ENCODE measurements at places on chromosomes 3 and 15.
A peak's percentile ranks its signal among the peaks of the same experiment; 100 is the strongest.

GRCh38 chr3:189841473-189842205 is 210.4 kb downstream of the TP63 start:
- DNase-seq, result peak; percentile 36

GRCh38 chr3:74332165-74332564 is 282.3 kb downstream of the CNTN3 start:
- no peak for DNase-seq

DNA sequence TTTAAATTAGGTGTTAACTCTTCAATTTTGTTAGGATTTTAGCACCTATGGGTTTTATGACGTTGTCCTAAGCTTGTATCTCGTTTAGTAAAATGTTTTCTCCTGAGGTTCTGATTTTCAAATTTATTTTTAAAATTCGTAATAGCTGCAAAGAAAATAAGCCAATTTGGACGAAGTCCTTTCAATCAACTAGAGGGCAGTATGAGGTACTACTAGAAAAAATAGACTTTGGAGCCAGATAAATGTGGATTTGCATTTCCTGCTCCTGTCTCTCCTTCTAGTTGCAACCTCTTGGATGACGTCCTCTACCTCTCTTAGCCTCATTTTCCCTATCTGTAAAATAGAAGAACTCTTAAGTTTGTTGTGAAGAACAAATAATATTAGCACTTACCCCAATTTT is 81.1 kb downstream of the SLTM start:
- peak; percentile 27 for DNase-seq

DNA sequence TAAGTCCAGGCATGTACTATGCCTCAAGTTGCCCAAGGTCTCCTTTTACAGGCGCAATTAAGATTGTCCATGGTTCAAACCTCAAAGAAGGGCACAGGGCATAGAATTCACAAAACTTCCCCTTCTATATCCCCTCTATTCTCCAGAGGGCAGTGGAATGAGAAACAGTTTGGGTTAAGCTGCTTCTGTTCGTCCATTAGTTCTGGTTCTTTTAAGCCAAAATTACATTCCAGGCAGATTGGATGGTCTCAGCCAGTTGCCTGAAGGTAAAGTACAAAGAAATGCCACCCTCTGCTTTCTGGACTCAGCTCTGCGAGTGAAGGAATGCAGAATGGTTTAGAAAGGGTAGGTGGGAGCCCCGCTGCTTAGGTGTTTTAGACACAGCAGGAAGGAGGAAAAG is 200.7 kb downstream of the GREM1 start:
- no peak for DNase-seq

DNA sequence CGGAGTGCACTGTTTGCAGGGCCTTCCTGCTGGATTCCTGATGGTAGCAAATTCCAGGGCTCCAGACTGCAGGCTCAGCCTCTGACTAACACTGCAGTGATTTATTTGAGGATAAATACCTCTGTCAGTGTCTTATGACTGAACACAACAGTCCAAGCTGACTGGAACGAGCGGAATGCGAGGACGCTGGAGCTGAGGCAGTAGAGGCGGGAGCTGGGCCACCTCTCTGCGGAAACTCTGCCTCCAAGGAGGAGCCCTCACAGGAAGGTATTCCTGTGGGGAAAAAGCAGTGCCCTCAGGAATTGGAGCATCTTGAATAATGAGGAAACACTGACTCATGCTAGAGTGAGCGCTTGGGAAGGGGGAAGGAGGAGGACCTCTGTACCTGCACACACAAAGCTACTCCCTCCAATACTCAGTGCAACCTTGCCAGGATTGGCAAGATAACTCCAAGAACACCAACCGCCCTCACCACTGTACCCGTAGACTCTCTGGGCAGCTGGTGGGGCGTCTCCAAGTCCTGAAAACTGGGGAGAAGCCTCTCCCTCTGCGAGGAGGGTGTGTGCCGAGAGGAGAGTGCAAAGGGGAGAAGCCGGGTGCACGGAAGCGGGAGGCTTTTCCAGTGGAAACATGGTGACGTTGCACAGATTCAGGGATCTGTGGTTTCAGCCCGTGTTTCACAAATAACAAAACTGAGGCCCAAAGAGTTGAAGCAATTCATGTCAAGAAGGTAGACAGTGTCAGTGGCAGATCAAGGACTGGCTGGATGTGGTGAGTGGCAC is 43.0 kb downstream of the VGLL4 start:
- DNase-seq, result peak; percentile 98

- peak; percentile 83 for DNase-seq
Observed at GRCh38 chr15:99424978-99425656, 140.7 kb upstream of the MEF2A start.

GRCh38 chr15:71807691-71808091 is 2.7 kb upstream of the NR2E3 start:
- DNase-seq, result peak; percentile 45

GRCh38 chr3:101932326-101933068 is 83.2 kb downstream of the NFKBIZ start:
- no peak for DNase-seq

- no peak for DNase-seq
Observed at GRCh38 chr3:13841141-13841540, 38.7 kb downstream of the WNT7A start.

DNA sequence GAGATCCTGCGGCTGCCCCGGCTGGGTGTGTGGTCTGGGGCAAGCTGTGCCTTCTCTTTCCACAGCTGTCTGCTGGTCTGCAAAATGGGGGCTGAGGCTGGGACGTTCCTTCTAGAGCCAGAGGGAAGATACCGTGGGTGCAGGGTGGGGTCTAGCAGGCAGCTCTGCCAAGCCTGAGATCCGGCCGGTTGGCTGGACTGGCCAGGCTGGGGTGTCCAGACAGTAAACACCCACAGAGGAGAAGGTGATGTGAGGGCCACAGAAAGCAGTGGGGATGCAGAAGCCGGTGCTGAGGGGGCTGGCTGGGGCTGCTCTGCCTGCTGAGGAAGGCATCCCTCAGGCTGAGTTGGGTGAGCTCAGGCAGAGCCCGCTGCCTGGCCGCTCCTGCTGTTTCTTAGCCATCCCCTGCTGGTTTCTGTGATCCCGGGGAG is 46.1 kb downstream of the FBLN2 start:
- peak; percentile 17 for DNase-seq

- no peak for DNase-seq
Observed at GRCh38 chr3:166897811-166898210, 482.3 kb downstream of the ZBBX start.

DNA sequence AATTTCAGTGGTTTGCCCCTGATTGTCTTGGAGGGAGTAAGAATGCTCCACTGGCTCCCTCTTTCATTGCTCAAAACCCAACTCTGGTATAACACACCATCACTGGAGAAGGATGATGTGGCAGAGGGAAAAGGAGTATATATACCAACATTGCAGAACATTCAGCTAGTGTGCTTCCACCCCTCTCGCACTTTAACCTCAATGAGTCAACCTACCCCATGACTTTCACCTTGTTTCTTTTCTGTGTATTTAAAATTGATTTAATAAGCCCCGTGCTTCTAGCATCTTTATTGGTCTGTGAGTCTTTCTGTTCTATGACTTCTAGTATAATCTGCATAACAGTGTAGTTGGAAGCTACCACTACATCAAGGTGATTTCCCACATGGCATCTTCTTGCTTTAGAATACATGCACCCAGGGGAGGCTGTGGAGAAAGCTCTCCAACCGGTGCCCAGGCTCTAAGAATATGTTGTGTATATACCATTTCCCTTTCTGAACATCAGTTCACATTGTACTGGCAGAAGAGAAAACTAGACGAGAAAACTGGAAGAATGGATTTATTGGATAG is 595.1 kb upstream of the TGFBR2 start:
- peak; percentile 9 for DNase-seq

GRCh38 chr3:146339349-146339748 is 88.4 kb upstream of the PLSCR4 start:
- no peak for DNase-seq

- DNase-seq, result no peak
Observed at GRCh38 chr3:167798443-167798842, 62.9 kb downstream of the SERPINI1 start.

DNA sequence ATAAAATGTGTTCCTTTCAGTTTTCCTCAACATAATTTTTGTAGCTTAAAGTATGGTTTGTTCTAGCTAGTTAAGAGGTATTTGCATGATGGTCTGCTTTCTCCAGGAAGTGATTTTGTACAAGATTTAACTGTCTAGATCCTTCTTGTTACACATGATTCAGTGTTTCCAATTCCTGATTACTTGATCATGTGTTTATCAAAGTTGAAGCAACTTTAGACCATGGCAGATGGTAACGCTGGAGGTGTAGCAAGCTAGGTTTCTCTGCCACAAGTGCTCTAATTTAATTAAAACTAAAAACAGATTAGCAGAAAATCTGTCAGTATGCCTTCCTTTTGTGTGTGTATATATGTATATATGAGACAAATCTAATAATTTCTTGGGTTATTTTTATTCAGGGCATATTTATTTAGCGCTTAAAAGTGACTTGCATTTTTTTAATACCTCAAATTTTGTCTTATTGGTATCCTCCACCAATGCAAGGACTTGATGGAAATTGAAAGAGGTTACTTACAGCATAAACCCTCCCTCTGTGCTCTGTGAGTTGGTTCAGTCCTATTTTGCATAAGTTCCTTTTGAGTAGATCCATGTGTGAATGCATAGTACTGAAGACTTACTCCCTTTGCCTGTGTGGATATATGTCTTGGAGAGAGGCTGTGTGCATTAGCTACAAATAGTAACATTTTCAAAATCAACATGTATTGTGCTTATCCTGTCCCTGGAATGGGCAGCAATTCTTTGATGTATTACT is 157.3 kb upstream of the CGNL1 start:
- DNase-seq, result peak; percentile 99

DNA sequence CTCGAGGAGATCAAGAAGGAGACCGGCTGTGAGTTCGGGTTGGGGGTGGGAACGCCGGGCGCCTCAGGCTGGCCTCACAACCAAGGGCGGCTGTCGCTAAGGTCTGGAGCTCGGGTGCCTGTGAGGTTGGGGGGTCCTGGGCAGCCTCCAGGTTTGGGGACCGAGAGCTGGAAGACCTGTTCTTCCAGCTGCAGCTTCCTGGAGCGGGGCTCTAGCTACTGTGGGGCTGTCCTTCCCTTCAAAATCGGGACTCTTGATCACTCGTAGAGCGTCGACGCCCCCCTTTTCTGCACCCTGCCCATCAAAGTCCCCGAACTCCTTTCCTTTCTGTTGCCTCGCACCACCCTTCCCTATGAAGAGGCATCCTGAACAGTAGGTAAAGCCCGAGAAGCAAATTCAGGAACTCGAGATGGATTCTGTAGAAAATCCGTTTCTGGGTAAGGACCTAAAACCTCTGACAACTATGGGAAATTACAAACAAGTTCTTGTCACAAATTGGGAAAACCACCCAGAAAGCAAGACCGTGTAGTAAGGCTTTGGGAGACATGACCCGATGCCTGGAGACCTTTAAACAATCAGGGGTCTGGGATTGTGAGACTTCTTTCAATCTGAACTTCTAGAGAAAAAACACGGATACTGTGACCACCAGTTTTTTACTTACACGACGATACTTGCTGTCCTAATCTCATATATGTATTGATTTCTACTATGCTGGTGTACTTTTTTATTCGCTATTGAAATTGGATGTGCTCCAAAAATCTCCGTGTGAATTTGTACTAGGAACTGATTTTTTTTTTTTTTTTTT is 556 bp downstream of the CHP1 start:
- no peak for DNase-seq

DNA sequence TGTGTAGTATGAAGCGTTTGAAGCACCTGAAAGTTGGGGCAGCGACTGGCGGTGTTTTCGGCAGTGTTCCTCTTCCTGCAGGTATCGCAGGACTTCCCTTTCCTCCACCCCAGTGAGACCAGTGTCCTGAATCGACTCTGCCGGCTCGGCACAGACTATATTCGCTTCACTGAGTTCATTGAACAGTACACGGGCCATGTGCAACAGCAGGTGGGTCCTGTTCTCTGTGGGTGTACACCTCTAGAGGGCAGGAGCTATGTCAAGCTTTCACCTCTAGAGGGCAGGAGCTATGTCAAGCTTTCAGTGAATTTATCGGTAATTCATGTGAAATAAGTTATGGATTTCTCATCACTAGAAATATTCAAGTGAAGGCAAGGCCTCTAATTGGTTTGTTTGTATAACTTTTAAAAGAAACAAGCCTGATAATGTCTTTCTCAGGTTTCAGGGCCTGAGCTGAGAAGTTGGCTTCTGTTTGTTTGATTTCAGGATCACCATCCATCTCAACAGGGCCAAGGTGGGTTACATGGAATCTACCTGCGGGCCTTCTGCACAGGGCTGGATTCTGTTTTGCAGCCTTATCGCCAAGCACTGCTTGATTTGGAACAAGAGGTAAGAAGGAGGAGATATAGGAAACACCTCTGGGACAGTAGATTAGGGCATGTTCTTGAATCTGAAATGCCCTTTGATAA is 5.3 kb downstream of the TUBGCP4 start:
- DNase-seq, result peak; percentile 66

All from choroid plexus epithelial cell (primary cell).